ENCODE measurements at places on chromosomes 3 and 15. TPM values are rescaled to one million over a fixed set of nuclear protein-coding genes. Genes with fewer than 3 reads are reported as not detected.

Gene PPP1R14D
- not detected for total RNA-seq

Gene EPHB1
- 2.4 TPM for total RNA-seq

Gene GPR176
- 3.4 TPM for total RNA-seq

Gene CEP19
- 2.4 TPM for total RNA-seq

Gene KLHL25
- total RNA-seq, result 3.0 TPM

Gene LXN
- 22.0 TPM for total RNA-seq

DNA sequence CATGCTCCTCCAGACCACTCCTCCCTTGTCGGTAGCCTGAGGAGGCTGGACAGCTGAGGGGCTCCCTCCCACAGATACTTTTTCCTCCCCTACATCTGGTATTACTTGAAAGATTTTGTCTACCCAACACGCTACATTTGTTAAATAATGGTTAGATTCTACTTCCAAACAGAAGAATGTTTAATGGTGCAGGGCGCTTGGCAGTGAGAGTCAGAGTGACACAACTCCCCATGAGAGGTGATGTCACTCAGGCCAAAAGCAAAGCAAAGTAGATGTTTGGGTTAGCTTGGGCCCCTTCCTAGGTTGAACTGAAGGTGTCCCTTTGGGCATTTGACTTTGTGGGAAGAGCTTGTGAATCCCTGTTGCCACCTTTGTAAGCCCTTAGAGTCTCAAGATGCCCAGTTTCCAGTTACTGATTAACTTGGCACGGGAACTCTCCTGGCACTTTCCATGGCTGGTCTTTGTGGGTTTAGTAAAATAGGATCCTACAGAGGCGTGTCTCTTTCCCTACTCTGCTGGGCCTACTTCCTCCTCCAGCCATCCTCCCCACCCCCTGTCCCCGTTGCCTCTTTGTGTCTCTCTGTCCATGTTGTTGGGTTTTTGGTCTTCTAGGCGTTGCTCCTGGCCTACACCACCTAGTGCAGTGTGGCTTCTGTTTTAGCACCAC is 5.6 kb downstream of the LIMD1 start:
- H3K27ac ChIP-seq, result peak overlapping the region; percentile 45
- peaks cover 5% of the 10 kb centered on the region for H3K36me3 ChIP-seq
- no peak for DNase-seq
- H3K4me3 ChIP-seq, result no peak overlapping the region

GRCh38 chr15:63499611-63500010 is 4.8 kb upstream of the USP3 start:
- H3K27ac ChIP-seq, result peak overlapping the region; percentile 97
- H3K36me3 ChIP-seq, result no peaks in the 10 kb centered on the region
- H3K4me3 ChIP-seq, result no peak overlapping the region
- no peak for DNase-seq
- H3K4me1 ChIP-seq, result peaks cover 64% of the 10 kb centered on the region

DNA sequence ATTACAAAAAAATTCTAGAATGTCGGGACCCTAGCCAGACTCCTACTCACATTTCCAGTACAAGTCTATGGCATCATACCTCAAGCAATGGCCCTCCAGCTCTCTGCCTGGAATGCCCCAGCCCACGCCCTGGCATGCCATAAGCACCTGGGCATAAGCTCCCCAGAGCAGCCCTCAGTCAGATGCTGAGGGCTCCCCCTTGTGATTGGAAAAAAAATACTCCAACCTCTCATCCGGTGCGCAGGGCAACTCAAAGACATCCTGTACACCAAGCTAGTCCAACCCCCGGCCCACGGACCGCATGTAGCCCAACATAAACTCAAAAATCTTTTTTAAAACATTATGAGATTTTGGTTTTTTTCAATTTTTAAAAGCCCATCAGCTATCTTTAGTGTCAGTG is 115.4 kb downstream of the NEK10 start:
- DNase-seq, result peak; percentile 62
- no peak overlapping the region for H3K4me3 ChIP-seq
- H3K27ac ChIP-seq, result no peak overlapping the region
- no peaks in the 10 kb centered on the region for H3K27me3 ChIP-seq
- H3K36me3 ChIP-seq, result no peaks in the 10 kb centered on the region

DNA sequence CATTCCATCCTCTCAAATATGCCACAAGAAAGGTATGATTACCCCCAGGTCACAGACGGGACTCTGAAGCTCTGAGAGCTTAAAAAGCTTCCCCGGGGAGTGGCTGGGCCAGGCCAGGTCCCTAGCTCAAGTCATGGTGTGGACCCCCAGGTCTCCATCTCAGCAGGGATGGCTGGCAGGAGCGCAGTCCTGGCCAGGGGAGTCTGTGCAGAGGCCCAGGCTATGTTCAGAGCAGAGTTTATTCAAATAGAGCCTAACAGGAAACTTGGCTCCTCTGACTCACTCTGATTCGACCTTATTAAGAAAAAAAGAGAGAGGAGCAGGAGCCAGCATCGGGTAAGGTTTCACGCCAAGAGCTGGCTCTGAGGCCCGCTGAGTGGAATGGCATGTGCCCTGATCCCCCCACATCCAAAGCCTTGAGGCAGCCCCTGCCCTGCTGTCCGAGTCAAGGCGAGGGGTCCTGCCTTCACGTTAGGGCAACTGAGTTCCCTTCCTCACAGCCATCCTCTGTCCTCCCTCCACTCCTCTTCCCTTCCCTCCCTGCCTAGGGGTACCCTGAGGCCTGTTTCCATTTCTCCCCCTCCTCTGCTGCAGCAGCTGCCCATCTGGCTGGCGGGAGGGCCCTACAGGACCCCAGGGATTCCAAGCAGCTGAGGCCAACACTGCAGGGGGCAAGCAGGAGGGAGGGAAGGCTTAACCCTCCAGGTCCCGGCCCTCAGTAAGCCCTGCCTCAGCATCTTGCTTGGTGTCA is 1.9 kb upstream of the LOXL1 start:
- H3K27me3 ChIP-seq, result peaks cover 3% of the 10 kb centered on the region
- H3K4me1 ChIP-seq, result peaks cover 54% of the 10 kb centered on the region
- peak overlapping the region; percentile 52 for H3K27ac ChIP-seq
- H3K36me3 ChIP-seq, result no peaks in the 10 kb centered on the region
- DNase-seq, result no peak

DNA sequence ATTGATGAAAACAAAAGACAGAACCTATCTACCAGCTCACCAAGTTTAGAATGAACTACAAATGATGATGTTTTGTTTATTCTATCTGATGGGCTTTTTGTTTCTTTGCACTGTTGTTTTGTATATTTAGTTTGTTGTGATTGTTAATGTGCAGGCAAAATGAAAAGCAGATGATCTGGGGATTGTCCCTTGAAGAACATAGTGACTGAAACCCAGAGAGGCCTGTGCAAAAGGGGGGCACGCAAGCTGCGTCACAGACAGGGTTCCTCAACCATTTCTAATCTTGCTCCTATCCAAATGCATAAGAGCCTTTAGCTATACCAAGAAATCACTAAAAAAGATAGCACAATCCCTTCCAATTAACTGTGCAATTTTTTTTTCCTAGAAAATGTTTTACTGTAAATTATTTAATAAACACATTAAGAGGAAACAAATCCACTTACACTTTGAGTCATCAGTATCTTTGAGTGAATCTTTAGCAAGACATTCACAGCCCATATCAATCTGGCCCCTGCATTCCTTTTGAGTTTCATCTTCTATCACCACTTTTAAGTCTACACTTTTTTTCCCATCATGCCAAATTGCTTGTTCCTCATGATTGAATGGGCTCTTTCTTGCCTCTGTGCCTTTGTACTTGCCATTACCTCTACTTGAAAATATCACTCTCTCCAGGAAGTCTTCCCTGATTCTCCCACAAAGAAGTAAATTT is 220.3 kb downstream of the ATP8B4 start:
- H3K4me1 ChIP-seq, result no peaks in the 10 kb centered on the region
- DNase-seq, result no peak
- no peaks in the 10 kb centered on the region for H3K36me3 ChIP-seq
- no peak overlapping the region for H3K27ac ChIP-seq
- H3K4me3 ChIP-seq, result no peak overlapping the region

- no peaks in the 10 kb centered on the region for H3K4me1 ChIP-seq
- no peaks in the 10 kb centered on the region for H3K36me3 ChIP-seq
- no peak for DNase-seq
- no peak overlapping the region for H3K4me3 ChIP-seq
- H3K27ac ChIP-seq, result no peak overlapping the region
Measured at GRCh38 chr15:79370716-79371115, 59.8 kb downstream of the TMED3 start.

- no peak overlapping the region for H3K27ac ChIP-seq
- peaks cover 6% of the 10 kb centered on the region for H3K4me1 ChIP-seq
- H3K4me3 ChIP-seq, result no peak overlapping the region
- DNase-seq, result no peak
Measured at GRCh38 chr15:48858401-48858800, 19.5 kb upstream of the EID1 start.

DNA sequence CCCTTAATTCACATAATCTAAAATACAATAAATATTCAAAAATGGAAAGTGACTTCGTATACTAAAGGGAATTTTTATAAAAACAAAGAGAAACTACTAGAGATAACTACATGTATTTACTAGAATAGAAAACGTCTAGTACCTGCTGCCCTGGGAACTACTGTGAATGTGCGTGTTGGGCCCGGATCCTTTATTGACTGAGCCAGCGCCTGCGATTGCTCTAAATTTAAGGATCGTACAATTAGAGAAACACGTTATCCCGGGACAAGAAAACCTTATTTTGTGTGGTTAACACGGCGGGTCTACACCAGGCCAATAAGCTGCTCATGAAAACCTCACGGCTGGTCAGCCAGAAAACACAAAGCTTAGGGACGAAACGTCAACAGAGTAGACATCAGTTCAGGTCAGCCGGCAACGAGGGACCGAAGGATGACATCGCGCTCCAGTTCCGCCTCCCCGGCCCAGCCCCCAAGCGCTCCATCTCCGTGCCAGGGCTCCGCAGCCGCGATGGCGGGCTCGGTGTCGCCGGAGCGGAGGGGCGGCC is 555 bp downstream of the TM2D3 start:
- H3K4me3 ChIP-seq, result peak overlapping the region; percentile 91
- peak overlapping the region; percentile 97 for H3K27ac ChIP-seq
- H3K36me3 ChIP-seq, result peaks cover 34% of the 10 kb centered on the region
- H3K4me1 ChIP-seq, result peaks cover 24% of the 10 kb centered on the region
- no peaks in the 10 kb centered on the region for H3K27me3 ChIP-seq

DNA sequence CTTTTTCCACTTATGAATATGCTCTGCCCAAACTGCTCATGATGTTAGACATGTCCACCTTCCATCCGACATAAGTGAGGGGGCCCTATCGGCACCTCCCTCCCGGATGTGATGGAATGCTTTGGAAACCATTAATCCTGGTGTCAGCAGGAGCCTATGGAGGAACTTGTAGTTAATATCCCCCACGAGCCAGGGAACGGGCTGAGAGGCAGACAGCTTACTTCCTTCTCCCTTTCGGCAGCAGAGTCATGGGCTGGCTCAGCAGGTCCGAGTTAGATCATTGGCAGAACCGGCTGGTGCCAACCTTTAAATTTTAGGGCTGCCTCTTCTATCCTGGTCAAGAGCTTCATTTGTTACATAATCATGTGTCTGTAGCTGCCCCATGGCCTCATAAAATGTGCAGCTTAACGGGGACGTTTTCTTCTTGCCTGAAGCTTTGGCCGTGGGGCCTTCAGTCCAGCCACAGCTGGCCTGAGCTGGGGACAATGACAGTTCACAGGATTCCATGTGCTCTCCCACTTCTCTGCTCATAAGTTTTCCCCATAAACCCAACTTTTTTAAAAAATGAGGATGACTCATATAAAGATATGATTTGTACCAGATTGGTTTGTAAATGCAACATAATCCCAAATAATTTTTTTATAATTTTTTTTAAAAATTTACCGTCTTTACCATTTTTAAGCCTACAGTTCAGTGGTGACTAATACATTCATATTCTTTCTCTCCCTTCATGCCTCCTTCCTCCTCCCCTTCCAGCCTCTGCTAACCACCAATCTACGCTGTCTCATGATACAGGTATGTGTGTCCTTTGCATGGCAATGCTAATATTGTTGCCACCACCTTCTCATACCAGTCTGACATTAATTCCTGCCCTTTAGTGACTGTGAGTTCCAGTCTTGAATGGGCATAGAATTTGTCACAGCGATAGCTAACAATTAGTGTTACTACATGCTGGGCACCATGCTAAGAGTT is 62.2 kb upstream of the RGMA start:
- no peaks in the 10 kb centered on the region for H3K4me1 ChIP-seq
- H3K4me3 ChIP-seq, result no peak overlapping the region
- H3K27ac ChIP-seq, result no peak overlapping the region
- H3K36me3 ChIP-seq, result no peaks in the 10 kb centered on the region
- DNase-seq, result peak; percentile 27

- H3K4me1 ChIP-seq, result peaks cover 4% of the 10 kb centered on the region
- no peaks in the 10 kb centered on the region for H3K27me3 ChIP-seq
- no peaks in the 10 kb centered on the region for H3K36me3 ChIP-seq
- no peak overlapping the region for H3K4me3 ChIP-seq
Measured at GRCh38 chr15:69319384-69320375, 21.0 kb downstream of the PAQR5 start.

DNA sequence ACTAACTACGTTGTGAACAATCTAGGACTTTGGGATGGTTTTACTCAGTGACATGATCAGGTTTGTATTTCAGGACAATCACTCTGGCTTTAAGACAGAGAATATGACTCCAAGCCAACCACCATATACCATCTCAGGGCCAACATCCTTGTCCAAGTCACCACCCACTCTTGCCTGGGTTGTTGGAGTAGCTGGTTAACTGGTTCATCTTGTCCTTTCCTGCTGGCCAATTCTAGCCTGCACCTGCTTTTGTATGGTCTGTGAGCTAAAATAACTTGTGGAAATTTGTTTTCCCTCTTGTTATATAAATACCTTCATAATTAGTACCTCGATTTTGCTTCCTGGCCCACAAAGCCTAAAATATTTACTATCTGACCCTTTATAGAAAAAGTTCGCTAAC is 306.8 kb upstream of the STT3B start:
- no peak for DNase-seq
- H3K27me3 ChIP-seq, result no peaks in the 10 kb centered on the region
- no peak overlapping the region for H3K27ac ChIP-seq

DNA sequence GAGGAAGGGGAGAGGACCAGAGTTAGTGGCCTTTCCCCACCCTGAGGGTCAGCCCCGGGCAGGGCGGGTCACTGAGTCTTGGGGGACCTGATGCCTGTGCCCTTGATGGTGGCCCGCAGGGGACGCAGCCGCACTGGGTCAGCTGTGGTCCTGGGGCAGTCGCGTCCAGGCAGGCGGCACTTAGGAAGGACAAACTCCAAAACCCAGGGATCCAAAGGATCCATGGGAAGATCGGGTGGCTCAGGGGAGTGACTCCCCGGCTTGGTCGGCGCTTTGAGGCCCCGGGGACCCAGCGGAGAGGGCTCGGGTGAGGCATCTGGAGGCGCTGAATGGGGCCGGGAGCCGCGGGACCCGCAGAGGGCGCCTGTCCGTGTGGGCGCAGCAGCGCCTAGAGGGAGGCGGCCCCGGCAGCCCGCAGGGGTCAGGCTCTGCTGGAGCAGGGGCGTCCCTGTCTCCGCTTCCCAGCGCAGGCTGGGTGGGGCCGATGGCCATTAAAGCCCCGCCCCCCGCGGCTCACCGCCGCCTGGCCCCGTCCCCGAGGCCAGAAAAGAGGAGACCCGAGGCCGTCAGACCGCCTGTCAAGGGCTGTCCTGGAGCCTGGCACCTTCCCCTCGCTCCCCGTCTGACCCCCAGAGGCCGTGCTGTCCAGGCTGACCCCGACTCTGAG is 17.5 kb downstream of the CIDEC start:
- peak overlapping the region; percentile 65 for H3K27ac ChIP-seq
- no peaks in the 10 kb centered on the region for H3K36me3 ChIP-seq
- H3K4me1 ChIP-seq, result peaks cover 21% of the 10 kb centered on the region
- peak overlapping the region; percentile 52 for H3K4me3 ChIP-seq

- no peak for DNase-seq
- no peaks in the 10 kb centered on the region for H3K36me3 ChIP-seq
Measured at GRCh38 chr3:139979991-139980390, 45.0 kb downstream of the CLSTN2 start.

GRCh38 chr15:60416484-60416883 is 18.7 kb upstream of the ANXA2 start:
- H3K36me3 ChIP-seq, result no peaks in the 10 kb centered on the region
- no peaks in the 10 kb centered on the region for H3K4me1 ChIP-seq
- no peak overlapping the region for H3K27ac ChIP-seq
- no peak for DNase-seq
- H3K4me3 ChIP-seq, result no peak overlapping the region

All from upper lobe of left lung (tissue), 6 donors.